ENCODE measurements at places on chromosomes 16 and 17.

- no peak for DNase-seq
Measured at GRCh38 chr17:42404326-42405055, 16.2 kb upstream of the STAT3 start.

DNA sequence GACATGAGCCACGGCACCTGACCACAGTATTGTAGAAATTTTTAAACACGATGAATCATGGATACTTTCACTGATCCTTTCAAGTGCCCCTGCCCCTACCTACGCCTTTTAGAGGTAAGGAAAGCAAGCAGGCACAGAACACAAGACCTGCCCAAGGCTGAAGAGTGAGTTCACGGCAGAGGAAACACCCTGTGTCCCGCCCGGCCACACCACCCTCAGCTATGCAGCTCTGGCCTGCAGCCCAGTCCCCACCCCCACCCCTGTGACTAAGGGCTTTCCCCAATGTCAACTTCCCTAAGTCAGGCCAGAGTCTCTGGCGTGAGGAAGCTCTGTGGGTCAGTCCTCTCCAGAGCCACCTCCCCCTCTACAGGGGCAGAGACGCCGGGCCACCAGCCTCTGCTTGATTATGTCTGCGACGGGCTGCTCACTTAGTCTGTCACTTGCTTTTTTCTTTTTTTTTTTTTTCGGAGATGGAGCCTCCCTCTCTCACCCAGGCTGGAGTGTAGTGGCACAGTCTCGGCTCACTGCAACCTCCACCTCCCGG lies 8.4 kb downstream of the SLC16A5 start:
- DNase-seq: no peak

DNA sequence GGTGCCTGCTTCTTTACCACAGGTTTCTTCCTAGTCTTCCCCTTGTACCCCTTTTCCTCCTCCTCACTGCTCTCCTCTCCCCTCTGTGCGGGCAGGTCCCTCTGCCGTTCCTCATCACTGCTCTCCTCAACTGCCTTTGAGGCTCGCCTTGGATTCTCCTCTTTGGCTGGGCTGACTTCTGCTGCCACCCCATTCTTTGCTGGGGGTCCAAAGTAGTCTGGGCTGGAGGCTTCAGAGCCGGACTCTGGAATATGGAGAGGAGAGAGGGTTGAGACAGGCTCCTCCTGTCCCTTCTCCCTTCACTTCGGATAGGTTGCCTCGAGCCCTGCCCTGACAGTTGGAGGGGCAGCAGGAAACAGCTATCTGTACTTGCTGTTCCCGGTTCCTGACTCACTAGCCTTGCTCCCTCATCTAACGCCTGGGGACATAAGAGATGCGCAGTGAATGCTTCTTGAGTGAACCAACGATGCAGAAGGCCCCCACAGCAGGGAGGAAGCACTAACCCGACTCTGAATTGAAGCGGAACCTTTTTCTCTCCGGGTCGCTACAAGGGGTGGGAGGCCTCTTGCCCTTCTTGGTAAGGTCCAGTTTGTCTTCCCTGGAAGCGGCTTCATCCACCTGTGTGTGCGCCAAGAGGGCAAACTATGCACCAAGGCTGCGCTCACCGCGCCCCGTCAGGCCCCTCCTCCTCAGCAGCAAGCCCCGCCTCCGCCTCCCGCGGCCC lies 655 bp downstream of the HIRIP3 start:
- no peak for DNase-seq

- DNase-seq: no peak
Measured at GRCh38 chr16:55418586-55418985, 60.4 kb upstream of the MMP2 start.

DNA sequence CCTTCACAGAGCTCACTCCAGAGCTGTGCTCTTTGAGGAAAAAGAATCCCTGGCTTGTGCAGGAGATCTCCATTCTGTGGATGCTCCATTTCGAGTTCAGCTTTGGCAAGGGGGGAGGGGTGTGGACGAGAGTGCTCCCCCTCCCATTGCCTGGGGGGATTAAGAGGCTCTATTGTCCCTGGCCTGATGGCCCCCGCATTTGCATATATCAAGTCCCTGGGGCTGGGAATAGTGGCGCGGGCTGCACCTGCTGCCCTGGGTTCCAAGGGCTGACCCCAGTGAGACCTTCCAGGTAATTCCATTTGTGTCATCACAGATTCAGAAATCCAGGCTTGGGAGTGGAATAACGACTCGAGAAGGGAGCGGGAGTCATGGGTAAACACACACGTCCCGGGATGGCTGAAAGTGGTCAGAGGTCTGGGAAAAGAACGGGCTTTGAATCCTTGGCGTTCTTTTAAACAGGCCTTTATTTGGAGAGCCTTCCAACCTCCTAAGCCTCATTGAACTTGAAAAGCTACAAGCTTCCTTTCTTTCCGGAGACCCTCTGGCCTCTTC lies 479.3 kb downstream of the HS3ST3B1 start:
- no peak for DNase-seq

All from amniotic stem cell (primary cell).